ENCODE measurements at places on chromosomes 6 and 20.

GRCh38 chr6:87742106-87742505, 40.1 kb upstream of the AKIRIN2 start:
- DNase-seq, result no peak

- no peak for DNase-seq
Observed at GRCh38 chr6:40359808-40360207, 227.4 kb downstream of the LRFN2 start.

DNA sequence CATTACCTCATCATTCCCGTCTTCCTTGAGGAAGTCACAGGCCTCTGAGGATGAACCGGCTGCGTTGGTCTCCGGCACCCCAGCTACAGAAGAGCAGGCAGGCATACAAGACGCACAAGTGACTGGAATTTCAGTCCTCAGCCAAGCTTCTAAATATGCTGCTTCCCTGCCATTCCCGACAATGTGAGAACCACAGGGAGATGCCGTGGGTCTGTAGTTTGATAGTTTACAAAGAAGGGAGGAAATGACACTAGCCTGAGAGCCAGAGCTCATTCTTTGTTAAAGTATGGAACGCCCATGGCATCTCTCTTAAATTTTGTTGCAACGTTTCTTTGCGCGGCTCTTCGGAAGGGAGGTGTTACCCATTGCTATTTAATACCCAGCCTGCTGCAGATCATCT, 25.7 kb downstream of the HEBP2 start:
- no peak for DNase-seq

DNA sequence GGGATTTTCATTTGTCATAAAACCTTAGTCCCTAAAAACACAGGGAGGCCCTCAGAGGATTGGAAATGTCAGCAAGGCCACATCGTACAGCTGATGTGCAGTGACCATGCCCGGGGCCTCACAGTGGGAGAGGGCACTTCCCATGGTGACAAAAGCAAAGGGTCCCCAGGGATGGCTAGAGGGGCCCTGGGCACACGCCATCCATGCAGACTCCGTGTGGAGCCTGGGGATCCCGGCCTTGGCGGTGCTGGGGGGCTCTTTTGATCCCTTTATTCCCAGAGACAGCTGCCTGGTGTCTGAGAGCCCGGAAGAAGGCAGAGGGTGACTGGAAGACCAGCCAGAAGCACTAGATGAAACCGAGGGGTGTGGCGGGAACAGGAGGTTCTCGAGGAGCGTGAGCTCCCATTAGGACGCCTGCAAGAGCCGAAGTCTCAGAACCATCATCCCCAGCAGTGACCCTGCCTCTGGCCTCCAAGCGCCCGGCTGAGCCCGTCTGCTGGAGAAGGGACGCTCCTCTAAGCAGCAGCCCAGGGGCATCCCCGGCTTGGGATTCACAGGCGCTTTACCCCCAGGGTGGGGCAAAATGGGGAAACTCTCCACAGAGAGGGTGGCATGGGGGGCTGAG, 49.1 kb upstream of the FRMD1 start:
- DNase-seq, result no peak

- DNase-seq, result no peak
Observed at GRCh38 chr6:93087606-93088005, 331.8 kb downstream of the EPHA7 start.

- no peak for DNase-seq
Observed at GRCh38 chr20:40855269-40855668, 166.2 kb upstream of the MAFB start.

DNA sequence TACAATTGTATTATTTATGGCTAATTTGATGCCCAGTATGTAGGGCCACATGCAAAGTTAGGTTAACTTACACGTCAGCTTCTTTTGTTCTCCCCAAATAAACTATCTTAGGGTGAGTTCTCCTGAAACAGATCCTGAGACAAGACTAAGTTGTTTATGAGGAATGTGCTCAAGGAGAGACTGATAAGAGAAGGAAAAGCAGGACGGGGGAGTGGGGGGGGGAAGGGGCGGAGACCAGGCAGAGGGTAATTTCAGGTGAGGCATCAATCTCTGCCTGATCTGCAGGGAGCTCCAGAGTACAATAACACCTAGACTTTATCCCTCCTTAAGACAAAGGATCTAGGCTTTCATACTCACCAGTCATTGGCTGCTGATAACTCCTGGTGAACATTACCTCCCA, 220.6 kb upstream of the BTBD3 start:
- DNase-seq, result no peak

- DNase-seq, result no peak
Observed at GRCh38 chr20:25197183-25197869, 1.8 kb downstream of the ENTPD6 start.

DNA sequence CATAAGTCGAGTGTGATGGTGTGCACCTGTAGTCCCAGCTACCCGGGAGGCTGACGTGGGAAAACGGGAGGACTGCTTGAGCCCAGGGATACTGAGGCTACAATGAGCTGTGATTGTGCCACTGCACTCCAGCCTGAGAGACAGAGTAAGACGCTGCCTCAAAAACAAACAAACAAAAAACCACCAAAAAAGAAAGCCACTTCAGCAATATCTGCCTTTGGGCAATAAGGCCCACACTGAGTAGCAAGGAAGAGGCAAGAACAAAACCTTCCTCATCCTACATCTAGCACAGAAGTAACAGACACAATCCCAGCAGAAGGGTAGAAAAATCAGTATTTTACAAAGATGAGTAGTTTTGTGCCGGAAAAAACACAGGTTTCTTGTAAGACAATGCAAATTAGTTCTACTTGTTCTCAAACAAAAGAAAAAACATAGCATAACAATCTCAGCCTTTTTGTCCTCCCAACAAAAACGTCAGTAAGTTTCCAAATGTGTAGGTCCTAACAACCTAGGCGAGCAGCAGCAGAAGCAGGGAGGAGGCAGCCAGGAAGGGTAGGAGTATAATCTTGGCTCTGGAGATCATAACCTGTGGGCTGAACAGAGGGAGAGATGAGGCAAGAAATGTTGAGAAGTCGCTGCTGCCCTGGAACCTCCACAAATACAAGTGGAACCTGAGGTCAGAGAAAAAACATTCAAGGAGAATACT, 5.7 kb downstream of the PPP1R10 start:
- DNase-seq, result no peak

- no peak for DNase-seq
Observed at GRCh38 chr6:89936177-89936576, 41.9 kb downstream of the GJA10 start.

DNA sequence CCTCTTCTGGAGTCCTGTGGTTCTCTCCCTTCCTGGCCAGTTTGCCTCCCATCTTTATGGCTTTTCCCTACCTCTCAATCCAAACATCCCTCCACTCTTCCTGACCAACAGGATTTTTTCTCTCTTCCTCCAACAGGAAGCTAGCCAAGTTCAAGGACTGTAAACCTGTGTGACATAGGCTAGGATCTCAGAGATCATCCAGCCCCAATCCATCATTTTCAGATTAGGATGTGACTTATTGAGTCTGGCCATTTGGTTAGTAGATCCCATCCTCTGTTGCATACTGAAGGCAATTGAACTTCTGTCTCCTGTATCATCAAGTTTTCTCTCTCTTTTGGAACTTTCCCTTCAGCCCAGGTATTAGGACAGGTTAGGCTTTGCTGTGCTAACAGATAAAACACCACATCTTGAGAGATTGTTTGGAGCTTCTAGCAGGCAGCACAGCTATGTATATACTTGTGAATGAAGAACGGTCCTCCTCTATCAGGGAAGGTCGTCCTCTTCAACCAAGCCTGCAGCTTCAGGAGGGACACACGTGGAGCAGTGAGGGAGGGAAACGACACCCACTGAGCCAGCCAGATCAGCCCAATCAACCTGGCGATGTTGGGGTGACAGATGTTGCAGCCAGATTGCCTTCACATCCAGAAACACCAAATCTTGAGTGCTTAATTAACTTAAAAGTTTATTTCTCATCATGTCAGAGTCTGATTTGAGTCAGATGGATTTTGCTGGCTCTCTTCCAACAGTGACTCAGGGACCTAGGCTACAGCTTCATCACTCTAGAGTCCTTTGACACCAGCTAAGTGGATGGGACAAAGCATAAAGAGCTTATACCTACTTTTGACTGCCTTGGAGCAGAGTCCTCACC, 106.8 kb downstream of the GJA10 start:
- DNase-seq, result no peak

DNA sequence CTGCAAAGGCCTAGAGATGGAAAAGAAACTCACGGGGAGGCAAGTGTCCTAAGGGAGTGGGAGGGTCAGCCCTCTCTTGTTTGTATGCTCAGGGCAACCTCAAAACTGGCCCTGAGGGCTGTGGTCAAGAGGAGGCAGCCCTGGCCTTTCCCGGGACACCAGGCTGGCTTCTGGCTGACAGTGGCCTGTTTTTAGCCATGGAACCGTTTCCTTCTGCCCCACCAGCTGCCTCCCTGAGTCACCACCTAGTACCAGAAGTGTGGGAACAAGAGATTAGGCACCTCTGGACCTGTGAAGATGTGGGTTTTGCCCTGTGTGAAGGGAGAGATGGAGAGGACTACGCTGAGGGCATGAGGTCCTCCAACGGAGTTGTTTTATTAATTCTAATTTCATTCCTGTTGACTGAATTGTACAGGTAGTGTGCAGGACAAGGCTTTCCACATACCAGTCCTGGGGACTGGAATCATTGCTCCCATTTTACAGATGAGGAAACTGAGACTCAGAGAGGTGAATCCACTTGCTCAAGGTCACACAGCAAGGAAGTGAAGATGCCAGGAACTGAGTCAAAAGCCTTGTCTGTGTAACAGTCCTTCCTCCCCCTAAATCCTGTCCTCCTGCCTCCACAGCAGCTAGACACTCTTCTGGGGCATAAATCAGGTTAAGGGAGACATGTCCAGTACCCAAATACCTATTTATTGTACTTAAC, 5.5 kb downstream of the FOXS1 start:
- DNase-seq, result no peak

GRCh38 chr6:138038142-138038870, 68.9 kb downstream of the PERP start:
- DNase-seq, result no peak

DNA sequence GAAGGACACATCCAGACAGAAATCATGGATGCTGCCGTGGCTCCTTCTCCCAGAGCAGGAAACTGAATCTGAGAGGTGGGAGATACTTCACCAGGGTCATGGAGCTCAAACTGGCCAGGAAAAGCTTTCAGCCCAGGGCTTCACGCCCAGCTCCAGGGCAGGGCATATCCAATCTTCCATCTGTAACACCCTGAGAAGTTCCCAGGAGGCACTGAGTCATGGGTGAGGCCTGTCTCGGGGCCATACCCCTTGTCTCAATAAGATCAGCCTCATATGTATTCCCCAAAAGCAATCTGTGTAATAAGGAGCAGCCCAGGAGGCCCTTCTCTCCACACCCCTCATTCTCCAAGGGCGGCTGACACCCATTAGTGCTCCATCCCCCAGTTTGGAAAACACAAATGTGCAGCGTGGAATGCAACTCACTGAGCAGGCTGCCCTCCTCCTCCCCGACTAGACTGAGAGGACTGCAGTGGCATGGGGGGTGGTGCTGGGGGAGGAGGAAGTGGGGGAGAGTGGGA, 439.3 kb upstream of the SULF2 start:
- no peak for DNase-seq

DNA sequence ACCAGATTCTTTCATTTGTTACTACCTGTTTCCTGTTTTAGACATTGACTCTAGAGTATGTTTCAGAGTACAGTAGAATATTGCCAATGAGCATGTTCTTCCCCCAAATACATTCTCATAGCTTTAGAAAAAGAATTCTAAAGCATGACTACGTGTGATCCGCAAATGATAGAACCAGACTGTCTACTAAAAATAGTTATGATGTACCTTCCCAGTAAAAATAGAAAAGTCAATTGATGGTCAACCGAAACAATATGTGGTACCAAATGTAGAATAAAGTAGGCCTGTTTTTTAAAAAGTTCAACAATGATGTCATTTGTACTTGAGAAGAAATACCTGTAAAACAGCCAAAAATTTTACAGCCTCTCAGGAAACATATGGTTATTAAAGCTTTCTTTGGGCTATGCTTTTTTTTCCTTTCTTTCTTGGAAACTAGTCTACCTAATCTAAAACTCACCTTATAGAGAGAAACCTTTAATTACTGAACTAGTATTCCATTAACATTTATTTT, 130.1 kb upstream of the MTHFD1L start:
- no peak for DNase-seq

GRCh38 chr20:24761220-24762065, 187.6 kb upstream of the CST7 start:
- no peak for DNase-seq
